ENCODE measurements at places on chromosomes 3 and 15.
A peak's percentile ranks its signal among the peaks of the same experiment; 100 is the strongest.

GRCh38 chr3:94431876-94432570 lies 369.2 kb downstream of the NSUN3 start:
- DNase-seq: no peak

DNA sequence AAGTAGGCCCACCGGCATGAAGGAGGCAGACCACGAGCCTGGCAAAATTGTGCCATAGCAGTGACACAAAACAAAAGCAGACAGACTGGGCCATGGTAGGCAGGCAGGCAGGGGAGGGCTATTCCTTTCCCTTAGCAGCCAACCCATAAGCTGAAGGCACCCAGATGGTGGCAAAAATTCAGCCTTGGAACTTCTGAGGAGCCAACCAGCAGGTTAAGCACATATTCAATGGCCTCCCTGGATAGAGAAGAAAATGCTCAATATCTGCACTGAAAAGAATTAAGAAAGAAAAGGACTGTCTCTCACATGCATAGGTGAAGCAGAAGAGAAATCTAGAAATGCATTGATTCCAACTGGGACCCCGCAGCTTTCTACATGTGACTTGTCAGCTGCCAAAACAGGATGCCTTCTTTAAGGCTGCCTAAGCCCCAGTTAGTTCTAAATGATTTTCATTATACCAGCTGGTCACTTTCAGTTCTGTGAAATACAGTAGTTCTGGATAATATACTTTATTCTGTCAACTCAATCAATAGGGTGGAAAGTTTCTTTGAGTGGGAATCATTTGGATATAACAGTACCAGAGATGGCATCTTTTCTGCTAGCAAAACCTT lies 2.7 kb downstream of the PRICKLE2 start:
- DNase-seq: no peak

DNA sequence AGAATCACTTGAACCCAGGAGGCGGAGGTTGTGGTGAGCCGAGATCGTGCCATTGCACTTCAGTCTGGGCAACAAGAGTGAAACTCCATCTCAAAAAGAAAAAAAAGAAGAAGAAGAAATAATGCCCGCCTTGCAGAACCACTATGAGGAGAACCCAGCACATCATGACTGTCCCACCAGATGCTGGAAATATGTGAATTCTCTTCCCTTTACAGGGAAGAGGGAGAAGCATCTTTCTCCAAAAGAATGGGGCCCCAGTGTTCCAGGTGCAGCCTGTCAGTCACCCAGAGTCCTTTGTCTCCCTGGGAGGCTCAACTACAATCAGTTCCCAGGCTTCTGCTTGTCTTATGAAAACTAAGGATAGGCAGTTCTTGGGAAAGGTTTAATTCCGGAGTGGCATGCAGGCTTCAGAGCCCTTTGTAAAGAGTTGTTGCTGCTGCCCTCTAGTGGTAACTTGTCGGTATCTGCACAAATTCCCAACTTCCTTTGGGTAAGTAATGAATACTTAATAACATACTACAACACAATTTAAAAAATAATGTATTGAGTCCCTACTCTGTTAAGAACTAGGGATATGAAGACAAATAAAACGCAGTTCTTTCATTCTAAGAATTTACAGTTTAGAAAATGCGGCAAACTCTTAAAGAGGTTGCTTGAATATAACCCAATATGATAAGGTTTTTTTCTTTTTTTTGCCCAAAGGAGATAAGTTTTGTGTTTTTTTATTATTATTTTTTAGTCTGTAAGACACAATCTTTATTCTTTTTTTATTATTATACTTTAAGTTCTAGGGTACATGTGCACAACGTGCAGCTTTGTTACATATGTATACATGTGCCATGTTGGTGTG lies 18.6 kb upstream of the TICRR start:
- DNase-seq: peak; percentile 67

DNA sequence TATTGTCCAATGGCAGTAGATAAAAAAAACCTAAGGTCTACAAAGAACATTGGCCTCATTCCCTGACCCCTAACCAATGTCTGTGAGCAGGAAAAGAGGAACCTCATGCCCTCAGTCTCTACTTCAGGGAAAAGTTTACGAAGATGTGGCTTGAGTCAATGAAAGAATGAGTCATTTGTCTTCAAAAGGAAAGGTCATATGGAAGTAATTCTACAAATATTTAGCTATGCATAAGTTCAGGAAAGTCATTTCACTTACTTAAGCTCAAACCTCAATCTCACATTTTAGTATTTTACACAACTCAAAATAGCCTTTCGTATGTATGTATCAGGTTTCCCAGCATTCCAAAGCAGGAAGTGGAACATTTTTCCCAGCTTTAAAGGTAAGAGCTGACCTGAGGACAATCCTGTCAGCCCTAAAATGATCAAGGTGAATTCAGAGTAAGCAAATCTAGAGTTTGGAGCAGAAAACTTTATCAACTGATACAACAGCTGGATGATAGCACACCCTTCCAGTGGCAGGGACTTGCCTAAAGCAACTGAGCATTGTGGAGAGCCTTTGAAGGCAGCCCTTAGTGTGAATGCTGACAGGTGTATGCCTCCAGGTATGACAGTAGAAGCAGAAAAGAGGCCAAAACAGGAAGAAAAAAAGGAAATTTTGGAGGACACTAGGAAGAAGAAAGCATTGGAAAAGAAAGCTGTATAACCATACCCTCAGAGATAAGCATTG lies 53.9 kb upstream of the ACKR4 start:
- DNase-seq: peak; percentile 37

DNA sequence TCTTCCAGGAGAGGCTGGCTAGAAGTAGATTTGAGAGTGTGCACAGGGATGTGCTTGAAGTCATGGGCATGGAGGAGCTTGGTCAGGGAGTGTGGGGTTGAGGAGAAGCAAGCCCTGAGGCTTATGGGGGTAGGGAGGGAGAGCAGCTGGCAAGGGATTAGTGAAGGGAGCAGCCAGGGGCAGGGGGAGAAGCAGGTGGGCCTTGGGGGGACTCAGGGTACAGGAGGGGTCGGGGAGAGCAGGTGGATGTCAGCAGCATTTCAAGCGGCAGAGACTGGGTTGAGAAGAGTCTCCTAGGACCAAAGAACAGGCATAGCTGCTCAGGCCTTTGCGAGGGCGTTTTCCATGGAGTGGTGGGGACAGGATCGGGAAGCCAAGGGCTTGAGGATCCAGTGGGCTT lies 3.4 kb upstream of the LMAN1L start:
- DNase-seq: no peak

DNA sequence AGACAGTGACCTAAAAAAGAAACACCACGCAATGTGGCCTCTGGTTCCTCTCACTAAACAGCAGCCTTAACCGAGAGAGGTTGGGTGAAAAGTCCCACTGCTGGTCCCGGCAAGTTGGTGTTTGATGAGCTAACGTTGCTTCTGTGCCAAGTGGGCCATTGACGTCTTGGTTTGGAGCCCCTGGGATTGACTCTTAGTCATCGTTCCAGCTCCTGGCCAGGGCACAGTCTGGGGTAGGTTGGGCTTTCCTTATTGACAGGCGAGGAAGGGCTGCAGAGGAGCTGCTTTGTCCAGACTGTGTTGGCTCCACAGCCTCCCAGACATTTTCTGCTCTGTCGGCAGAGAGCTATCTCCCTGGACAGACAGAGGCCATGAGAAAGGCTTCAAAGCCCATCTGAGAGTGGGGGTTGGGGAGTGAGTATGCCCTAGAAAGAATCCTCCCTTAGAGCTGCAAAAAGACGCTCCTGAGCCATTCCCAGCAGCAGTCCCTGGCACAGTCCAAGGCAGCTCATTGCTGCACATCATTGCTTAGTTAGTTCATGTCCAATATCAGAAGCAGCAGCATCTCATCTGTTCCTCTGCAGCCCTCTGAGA lies 28.6 kb upstream of the C3orf80 start:
- no peak for DNase-seq

DNA sequence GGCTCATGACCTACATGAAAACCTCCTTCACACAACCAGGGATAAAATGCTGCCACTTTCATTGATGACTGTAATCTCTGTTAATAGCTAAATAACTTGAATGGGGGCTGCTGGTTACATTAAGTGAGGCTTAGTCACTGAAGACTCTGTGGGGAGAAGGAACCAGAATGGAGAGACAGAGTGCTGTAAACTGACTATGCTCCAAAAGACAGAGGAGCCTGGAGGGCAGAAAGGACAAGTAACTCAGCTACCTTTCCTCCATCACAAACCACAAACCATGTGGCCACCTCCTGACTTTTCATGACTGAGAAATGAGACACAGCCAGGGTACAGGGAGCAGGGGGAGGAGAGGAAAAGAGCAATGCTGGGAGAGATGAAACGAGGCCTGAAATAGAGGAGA lies 97.1 kb upstream of the TRIM42 start:
- DNase-seq: no peak

DNA sequence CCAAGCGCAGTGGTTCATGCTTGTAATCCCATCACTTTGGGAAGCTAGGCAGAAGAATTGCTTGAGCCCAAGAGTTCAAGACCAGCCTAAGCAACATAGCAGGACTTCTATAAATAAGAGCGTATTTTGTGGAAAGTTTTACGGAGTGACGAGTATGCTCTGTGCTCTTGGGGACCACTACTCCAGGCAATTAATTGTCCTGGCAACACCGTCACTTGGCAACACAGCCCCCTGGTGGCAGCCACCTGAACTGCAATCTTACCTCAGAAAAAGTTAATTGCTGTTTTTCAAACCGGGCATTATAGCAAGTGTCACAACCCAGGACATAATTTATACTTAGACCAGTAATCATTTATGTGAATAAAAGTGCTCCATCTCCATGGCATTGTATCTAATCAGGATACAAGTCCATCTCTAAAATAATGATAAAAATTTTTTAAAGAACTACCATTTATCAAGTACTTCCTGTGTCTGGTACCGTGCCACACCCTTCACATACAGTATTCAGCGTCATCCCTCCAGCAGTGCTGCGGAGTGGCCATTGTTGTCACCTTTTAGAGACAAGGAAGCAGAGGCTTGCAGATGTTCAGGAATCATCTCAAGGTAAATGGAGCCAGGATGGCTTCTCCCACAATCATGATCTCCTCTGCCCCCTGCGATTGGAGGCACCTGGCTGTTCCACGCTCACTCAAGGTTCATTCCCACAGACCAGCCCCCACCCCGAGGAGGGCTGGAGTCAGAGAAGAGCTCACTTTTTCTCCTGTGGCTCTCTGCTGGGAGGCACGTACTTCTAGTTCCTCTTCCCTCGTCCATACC lies 34.5 kb downstream of the PLA2G4D start:
- peak; percentile 47 for DNase-seq

GRCh38 chr3:153305189-153305588 lies 143.2 kb downstream of the RAP2B start:
- DNase-seq: no peak

- peak; percentile 35 for DNase-seq
Measured at GRCh38 chr3:68876112-68876713, 56.1 kb downstream of the TAFA4 start.

- no peak for DNase-seq
Measured at GRCh38 chr3:169772305-169772896, 795 bp upstream of the MYNN start.

GRCh38 chr3:51559411-51559888 lies 20.9 kb downstream of the RAD54L2 start:
- DNase-seq: no peak

- DNase-seq: no peak
Measured at GRCh38 chr3:175659670-175660350, 800.7 kb downstream of the NAALADL2 start.

- DNase-seq: no peak
Measured at GRCh38 chr3:154969366-154969765, 110.8 kb upstream of the MME start.

GRCh38 chr15:81270781-81271491 lies 53.0 kb downstream of the STARD5 start:
- DNase-seq: no peak

- no peak for DNase-seq
Measured at GRCh38 chr3:125019271-125019670, 36.5 kb downstream of the HEG1 start.

DNA sequence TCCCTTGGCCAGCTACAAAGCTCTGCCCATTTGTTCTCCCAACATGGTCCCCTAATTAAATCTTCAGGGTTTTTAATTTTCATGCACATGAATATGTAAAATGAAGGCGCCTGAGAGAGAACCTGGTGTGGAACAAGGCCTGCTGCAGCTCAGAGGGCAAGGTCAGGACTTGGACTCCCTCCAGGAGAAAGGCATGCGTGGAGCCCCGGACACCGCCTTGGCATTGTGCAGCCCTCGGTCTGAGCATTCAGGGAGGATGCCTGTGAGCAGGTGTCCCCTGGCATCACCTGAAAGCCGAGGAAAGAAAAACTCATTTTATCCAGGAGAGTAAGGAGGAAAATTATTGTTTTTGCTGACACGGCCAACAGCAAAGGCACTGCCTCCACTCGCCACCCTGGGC lies 33.8 kb upstream of the EPHB1 start:
- DNase-seq: no peak

GRCh38 chr3:157427901-157428300 lies 8.7 kb upstream of the PTX3 start:
- no peak for DNase-seq

- DNase-seq: no peak
Measured at GRCh38 chr3:100776746-100777145, 67.5 kb downstream of the TFG start.

GRCh38 chr3:157021679-157022078 lies 138.3 kb downstream of the CCNL1 start:
- no peak for DNase-seq

DNA sequence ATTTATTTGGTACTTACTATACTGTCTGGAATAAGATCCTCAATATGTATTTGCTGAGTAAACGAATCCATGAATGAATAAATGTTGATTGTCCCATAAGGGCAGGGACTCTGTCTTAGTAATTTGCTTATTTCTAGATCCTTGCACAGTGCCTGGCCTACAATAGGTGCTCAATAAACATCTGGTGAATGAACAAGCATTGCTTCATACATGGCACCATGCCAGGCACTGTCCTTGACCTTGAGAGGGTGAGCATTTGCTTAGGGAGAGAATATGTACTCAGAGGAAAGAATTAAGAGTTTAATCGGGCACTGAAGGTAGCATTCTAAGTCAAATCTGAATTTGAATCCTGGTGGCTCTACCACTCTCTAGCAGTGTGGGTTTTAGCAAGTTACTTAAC lies 282.1 kb downstream of the THSD4 start:
- DNase-seq: no peak

Data from HTR-8/SVneo (cell line).